ENCODE measurements at places on chromosomes 5 and 9.

DNA sequence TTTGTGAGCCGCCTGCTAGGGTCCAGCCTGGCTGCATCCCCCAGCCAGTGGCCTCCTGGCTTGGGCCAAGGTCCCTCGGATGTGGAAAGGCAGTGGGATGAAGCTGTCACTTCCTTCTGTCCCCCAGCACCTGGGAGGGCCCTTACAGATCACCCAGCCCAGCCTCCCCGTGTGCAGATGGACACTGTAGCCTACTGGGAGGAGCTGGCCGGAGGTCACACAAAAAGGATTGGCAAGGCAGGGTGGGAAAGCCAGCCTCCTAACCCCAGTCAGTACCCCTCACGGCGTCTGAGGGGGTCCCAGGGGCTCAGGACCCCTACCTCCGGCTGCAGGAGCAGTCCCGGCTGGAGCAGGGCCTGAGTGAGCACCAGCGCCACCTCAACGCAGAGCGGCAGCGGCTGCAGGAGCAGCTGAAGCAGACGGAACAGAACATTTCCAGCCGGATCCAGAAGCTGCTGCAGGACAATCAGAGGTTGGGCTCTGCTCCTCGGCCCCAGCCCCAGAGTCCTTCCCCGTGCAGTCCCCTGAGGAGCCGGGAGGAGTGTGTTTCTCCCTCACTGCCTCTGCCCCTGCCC, 28.3 kb downstream of the LRSAM1 start:
- no peak for DNase-seq

DNA sequence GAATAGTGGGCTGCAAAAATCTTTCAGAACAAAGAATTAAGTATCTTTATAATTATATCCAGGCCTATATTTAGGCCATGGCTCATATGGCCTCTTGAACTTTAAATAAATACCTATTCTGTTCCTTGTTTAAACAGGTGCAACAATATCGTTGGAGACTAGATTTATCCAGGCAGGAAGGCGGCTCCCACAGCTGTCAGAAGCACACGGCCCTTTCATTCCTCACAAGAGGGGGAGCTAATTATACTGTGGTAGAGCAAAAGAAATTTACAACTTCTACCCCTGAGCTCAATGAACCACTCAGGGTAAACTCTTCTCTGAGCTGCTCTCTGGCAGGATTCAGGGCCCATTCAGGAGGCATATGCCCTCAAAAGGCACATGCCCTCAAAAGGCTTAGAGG, 31.3 kb downstream of the TMEM174 start:
- no peak for DNase-seq

DNA sequence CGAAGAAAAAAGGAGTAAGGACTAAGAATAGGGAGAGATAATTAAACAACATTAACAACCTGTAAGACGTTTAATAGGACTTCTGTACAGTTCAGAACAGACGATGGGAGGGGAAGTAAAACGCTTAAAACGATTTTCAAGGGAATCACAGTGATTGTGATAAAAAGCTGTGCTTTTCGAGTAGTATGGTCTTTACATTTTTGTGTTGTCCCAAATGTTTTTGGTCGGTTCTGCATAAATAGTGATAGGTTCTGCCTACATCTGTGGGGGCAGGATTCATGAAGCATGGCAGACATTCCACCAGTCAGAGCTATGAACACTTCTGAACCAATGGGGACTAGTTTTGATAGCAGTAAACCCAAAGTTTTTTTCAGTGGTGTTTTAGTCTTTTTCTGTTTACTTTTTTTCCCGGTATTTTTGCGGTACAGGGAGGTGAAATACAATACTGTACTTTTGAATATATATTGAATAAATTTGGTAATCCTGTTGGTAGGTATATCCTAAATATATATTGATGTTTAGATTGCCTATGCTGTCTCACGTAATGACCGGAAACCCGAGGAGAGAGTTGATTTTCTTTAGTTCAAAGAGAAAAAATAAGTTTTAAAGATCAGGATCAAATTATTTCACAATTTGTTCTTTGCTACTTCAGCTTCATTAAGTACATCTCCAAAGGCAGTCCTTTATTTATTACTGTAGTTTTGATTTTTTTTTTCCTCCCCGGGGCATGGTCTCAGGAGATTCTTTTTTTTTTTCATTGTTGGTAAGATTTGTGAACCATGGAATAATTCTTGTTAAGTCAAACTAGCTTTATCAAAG, 1.3 kb downstream of the ERBIN start:
- DNase-seq, result no peak

- DNase-seq, result no peak
These were observed 8.6 kb downstream of the RUFY1 start for GRCh38 chr5:179558932-179559283.

- no peak for DNase-seq
These were observed 46.4 kb upstream of the EDIL3 start for GRCh38 chr5:84430863-84431663.

DNA sequence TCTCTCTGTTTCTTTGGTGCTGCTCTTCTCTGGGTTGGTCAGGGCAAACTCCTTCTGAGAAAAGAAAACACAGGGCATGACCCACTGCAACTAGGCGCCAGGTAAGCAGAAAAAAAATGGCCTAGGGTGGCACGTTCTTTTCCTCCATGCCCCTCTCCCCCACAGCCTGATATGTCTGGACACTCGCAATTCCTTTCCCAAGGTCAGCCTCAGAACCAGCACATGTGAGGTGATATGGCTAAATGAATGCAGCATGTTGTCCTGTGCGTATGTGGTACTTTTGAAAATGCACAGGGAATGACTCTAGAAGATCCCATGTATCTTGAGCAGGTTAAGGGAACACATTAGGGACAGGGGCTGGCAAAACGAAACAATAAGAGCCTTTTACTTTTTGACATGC, 77.0 kb downstream of the SIL1 start:
- DNase-seq, result no peak

GRCh38 chr5:68479524-68479923, 264.0 kb downstream of the PIK3R1 start:
- no peak for DNase-seq

- DNase-seq, result no peak
These were observed 31.9 kb downstream of the ADAMTSL2 start for GRCh38 chr9:133566382-133566781.

- peak; percentile 63 for DNase-seq
These were observed 182.8 kb upstream of the TARS1 start for GRCh38 chr5:33257807-33258429.

GRCh38 chr5:178378527-178379484, 146.2 kb upstream of the PHYKPL start:
- no peak for DNase-seq

DNA sequence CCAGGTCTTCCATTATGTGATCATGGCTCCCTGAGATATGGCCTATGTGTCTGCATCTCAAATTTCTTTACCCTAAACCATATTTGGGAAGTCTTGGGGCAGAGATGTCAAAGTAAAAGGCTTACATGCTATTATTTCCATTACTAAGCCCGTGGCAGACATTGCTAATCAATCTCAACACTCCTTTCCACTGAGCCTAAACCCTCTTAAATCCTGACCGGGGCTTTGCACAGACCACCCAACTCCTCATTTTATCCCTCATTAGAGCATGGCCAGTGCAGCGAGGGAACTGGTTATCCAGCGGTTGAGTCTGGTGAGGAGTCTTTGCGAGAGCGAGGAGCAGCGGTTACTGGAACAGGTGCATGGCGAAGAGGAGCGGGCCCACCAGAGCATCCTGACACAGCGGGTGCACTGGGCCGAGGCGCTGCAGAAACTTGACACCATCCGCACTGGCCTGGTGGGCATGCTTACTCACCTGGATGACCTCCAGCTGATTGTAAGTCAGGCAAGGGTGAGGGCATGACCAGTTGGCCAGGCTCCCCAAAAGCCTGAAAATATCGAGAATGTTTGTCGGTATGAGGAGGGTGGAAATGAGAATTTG, 11.0 kb downstream of the BSPRY start:
- DNase-seq, result no peak

GRCh38 chr5:155082401-155082800, 68.8 kb downstream of the KIF4B start:
- DNase-seq, result peak; percentile 34

DNA sequence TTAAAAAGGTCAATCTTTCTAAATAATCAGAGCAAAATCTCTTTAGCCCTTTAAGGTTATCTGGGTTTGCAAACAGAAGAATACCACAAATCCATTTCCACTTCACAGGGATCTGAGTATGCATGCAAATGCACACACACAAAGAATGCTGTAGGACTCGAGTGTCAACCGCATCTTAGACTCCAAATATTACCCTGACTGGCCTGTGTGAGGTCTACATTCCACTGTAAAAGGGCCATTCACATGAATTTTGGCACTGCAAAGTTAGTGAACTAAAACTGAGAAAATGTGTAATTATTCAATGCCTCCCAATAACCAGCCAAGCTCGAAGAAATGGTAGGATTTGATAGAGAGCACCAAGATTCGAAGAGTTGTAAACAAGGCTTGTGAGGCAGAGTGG, 199.9 kb downstream of the AGTPBP1 start:
- no peak for DNase-seq

- DNase-seq, result no peak
These were observed at the start of gene ENTPD8 for GRCh38 chr9:137441289-137441934. TSS of gene ENTPD8 (minus strand) at chr9:137441357. CDS start at chr9:137438285, 3,072 bp downstream.

DNA sequence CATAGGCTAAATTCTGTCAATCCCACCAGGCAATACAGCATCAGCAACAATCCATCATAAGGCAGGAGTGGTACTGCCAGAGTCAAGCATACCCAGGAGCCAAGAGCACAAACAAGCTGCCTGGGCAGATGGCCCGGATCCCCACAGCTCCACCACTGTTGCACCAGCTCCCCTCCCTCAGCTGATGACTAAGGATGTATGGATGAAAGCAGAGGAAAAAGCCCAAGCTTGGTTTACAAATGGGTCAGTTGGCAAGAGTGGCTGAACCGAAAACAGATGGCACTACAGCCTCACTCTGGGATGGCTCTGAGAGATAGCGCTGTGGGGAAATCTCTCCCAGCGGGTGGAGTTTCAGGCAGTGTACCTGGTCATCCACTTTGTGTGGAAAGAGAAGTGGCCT, 29.4 kb downstream of the DROSHA start:
- no peak for DNase-seq

- peak; percentile 41 for DNase-seq
These were observed 203.5 kb upstream of the RGMB start for GRCh38 chr5:98570010-98570409.

DNA sequence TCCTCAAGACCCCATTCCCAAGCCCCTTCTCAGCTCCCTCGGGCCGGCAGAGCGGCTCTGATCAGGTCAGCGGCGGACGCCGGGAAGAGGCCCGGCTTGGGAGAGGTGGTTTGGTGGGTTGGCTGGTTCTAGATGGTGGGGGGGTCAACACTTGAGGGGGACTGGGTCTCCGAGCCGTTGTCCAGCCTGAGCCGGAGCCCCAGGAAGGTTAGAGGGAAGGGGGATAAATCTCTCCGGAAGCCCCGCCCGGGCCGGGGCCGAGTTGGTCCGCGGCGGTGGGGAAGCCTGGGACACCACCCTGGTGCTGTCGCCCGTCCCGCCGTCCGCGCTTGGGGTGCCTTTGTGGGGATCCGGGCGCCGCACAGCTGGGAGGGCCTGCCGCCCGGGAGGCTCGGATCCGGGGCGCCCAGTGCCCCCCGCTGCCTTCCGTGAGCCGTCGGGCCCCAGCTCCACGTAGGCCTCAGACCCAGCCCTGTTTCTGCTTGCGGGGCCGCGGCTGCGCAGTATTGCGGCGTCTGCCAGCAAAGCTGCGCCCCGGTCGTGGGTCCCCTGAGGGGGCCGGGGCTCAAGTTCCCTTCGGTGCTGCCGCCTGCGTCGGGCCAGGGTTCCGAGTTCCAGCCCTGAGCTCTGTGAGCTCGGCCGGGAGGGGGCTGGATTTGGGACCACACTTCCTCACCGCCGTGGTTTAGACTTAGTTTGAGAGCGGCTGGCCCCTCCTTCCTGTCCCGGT, 542 bp upstream of the TRIM52 start:
- no peak for DNase-seq

DNA sequence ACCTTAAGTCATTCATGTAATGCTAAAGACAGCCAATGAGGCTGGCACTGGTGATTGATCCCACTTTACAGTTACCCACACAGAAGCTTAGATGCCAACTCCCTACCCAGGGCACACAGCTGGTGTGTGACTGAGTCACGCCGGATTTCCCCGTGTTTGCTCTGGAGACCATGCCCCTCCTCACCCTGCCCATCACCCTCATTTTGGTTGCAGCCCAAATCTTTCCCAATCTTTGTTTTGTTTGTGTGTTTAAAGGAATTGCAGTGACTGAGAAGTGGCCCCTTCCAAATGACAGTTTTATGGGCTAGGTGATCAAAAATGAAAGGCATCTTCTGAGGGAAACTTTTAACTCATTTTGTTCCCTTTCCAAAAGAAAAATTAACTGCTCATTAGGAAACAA, 10.9 kb downstream of the FBXL7 start:
- no peak for DNase-seq

DNA sequence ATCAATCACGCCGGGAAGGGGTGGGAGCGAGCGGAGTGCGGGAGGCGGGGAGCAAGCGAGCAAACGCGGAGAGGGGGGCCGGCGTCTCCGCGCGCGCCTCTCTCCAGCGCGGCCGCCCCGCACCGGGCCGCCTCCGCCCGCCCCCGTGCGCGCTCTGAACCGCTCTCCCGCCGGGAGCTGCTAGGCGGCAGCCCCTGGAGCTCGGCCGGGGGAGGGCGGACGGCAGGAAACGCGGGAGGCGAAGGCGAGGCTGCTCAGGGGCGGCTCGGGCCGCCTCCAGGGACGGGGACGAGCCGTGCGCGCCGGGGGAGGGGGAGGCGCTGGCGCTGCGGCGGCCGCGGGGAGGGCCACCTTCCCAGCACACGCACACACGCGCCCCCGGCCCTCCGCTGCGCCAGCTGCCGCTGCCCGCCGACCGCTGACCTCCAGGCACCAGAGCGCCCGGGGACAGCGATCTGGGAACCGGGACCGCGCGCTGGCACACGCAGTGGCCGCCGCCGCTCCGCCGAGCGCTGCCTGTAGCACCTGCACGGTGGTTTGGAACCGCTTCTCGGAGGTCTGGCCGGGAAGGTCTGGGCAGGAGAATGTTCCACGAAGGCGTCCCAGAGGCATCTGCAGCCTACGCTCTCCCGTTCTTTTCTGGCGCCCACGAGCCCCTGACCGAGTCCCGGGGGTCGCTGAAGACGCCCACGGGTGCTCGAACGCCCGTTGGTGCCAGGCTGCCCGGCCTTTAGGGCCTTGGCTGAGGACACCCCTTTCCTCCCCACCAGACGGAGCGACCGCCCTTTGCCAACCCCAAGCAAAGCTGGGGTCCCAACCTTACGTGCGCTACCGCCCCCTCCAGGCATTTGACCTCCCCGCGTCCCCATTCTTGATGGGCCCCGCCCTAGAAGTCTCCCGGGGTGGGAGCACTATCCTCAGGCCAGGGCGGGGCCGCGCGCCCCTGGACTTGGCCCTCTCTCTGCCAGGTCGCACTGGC, at the start of gene GABBR2:
GABBR2 (minus strand) TSS at position 3 of the 979 bp plus-strand sequence. CDS start 198 bp downstream, outside the sequence.
- DNase-seq, result no peak

DNA sequence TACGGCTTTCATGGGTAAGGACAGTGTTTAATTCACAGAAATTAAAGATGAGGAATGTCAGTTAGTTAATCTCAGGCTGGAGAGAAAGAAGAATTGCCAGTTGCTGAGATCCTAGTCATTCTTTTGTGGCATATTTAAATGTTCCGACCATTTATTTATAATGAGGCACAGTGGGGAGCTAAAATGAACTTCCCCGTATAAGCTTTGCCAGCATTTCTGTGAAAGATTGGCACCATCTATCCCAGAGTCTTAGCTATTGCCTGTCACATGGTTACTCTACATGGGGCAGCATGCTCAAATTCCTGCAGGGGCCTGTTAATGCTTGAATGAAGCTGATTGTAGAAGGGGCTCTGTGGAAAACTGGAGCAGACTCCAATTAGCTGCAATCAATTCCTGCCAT, 314.1 kb downstream of the PRELID2 start:
- DNase-seq, result no peak

- no peak for DNase-seq
These were observed 253.7 kb upstream of the PRDM9 start for GRCh38 chr5:23253621-23254198.

All from BJ (cell line).